NCI-H2029 (cell line): ENCODE measurements at places on chromosomes 7 and 10.

- no peak for DNase-seq
These were observed 2.8 kb downstream of the FXYD4 start for GRCh38 chr10:43374194-43374593.

- no peak for DNase-seq
These were observed 287.0 kb downstream of the TCF7L2 start for GRCh38 chr10:113236998-113237397.

DNA sequence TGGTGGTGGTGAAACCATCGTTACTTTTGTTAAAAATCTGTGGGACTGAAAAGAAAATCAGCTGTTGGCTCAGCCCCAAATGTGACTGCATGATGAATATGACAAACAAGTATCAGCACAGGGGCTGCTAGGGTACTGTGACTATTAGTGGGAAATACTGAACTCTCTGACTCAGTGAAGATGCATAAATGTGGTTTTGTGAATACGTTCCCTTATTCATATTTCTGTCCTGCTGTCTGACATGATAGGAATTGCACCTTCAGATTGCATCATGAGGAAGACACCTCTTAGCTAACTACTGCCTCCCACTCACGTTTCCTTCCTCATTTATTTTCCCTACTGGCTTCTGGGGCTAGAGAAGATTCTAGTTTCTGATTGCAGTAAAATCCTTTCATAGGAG, 1.4 kb downstream of the CLEC5A start:
- no peak for DNase-seq

DNA sequence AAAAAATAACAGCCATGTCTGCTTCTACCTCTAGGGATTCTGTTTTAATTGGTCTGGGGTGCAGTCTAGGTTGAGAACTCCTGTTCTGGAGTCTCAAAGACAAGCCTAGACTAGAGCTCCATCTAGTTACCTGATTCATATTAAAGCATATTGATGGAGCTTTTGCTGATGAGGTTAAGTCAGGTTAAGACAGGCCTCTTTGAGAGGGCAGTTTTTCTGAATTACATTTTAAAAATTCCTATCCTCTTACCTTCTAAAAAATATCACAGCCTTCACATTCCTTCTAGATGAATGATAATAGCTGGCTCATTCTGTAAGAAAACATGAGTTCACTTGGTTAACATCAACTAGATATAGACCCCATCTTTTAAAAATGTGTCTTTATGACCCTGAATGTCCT, 28.9 kb downstream of the MGAM start:
- no peak for DNase-seq

GRCh38 chr7:157550300-157551275, 213.8 kb downstream of the DNAJB6 start:
- no peak for DNase-seq

GRCh38 chr7:42960762-42961161, 28.6 kb downstream of the MRPL32 start:
- no peak for DNase-seq

GRCh38 chr7:128928882-128929788, 8.6 kb upstream of the IRF5 start:
- DNase-seq = no peak

DNA sequence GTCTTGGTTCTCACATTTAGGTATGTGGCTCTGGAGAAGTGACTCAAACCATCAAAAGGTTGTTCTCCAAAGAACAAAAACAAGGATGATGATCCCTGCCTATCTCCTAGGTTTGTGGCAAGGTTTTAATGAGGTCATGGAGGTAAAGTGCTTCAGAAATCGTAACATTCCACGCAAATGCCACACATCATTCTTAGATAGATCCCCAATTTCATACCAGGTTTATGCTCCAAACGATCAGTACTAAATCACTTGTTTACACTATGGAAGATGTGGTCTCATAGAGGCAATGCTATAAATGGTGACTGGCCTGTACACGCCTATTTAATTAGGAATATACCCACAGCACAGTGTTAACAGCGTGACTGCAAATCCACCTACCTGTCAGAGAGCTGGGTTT, 66.6 kb downstream of the MINDY3 start:
- DNase-seq = no peak

- no peak for DNase-seq
These were observed 543.0 kb upstream of the FZD8 start for GRCh38 chr10:36185097-36185496.

GRCh38 chr7:15167912-15168311, 265.4 kb upstream of the DGKB start:
- DNase-seq = no peak

- DNase-seq = no peak
These were observed 104.8 kb downstream of the PPP1R3C start for GRCh38 chr10:91528080-91528479.

DNA sequence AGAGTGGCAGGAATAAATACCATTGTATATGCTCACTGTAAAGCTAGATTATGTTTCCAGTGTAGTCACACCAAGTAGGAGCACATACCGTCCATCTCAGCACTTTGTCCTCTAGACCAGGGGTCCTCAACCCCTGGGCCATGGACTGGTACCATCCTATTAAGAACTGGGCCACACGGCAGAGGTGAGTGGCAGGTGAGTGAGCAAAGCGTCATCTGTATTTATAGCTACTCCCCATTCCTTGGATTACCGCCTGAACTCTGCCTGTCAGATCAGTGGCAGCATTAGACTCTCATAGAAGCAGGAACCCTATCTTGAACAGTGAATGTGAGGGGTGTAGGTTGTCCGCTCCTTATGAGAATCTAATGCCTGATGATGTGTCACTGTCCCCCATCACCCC, 735.3 kb downstream of the MAGI2 start:
- DNase-seq = no peak
